AML-193 (cell line): ENCODE measurements at places on chromosomes 2 and 18.

DNA sequence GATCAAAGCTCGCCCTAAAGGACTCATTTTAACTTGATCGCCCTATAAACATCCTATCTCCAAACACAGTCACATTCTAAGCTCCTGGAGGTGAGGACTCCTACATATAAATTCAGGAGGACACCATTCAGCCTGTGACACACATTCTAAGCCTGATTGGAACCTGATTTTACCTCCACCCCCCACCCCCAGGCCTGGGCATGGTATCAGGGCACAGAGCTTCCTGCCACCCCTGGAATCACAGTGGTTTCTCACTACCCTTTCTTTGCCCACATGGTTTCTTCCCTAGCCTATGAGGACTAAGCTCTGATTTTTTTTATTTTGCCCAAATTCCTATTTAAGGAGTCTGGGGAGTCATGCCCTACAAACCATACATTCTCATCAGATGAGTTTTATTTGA lies 428.1 kb upstream of the ID2 start:
- DNase-seq: no peak

GRCh38 chr18:39571511-39571910 lies 2005.9 kb upstream of the CELF4 start:
- peak; percentile 19 for DNase-seq

DNA sequence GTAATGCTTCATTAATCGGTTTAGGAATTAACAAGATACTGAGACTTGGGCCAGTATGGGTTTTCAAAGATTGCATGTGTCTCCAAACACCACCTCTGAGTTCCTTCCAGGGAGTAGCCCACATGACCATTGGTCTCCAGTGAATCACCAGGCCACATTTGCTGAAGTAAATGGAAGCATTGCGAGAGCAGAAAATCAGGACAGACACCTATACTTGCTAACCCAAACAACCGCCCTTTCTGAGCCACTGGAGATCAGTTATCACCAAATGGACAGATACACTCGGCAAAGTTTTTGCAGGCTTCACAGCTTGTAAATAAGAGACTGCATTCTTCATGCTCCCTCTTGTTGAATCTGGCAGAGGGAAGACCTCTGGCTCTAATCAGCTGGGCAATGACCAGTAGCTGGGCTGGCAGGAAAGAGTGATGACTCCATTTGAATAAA lies 40.9 kb downstream of the GATA6 start:
- no peak for DNase-seq

- DNase-seq: no peak
Measured at GRCh38 chr18:73841661-73842060, 306.0 kb downstream of the FBXO15 start.

DNA sequence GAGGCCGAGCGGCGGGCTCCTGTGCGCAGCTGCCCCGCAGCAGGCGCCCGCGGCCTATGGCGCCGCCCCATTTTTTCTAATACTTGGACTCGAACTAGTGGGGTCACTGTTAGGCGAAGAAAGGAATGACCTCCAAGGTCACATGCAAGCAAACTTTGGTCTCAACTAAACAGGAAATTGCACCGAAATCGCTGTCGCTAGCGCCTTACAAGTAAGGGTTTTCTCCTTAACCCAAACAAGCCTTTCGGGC lies 339 bp downstream of the ACAA2 start:
- peak; percentile 38 for DNase-seq

DNA sequence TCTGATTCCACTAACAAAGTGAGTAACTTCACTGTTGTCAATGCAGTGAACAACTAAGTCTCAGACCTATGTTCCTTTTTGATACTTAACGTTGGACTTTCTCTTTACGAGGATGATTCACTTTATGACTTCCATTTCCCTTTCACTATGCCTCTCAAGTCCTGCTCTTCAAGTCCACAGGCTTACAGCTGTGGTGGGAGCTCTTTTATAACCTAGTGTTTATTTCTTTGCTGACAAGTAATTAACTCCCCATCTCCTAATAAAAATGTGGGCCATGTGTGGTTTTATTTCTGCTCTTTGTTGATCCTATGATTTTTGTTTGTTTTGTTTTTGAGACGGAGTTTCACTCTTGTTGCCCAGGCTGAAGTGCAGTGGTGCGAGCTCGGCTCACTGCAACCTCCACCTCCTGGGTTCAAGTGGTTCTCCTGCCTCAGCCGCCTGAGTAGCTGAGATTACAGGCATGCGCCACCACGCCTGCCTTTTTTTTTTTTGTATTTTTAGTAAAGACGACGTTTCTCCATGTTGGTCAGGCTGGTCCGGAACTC lies 142.1 kb downstream of the USP34 start:
- DNase-seq: no peak

GRCh38 chr2:105129722-105130232 lies 91.9 kb downstream of the MRPS9 start:
- DNase-seq: no peak

DNA sequence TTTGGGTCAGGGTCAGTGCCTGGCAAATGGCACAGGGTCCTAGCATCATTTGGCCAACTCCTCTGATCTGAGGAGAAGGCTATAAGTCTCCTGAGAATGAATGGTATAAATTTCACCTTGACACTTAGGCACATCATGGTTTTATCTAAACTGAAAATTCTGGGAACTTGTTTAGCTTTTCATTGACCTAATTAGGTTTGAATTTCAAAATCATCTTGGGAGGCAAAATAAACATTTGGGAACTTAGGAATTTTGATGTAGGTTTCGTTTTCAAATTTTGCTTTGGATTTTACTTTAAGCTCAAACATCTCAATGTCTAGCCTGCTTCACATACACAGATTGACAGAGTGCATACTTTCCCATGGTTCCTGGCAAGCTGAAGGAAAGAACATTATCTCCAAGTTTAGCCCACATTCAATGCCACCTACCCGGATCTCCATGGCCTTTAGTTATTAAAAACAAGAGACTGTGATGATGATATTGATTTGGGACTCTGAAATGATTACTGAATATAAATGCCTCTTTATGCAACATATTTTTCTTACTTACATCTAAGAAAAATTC lies 44.5 kb downstream of the MYOM1 start:
- DNase-seq: no peak

DNA sequence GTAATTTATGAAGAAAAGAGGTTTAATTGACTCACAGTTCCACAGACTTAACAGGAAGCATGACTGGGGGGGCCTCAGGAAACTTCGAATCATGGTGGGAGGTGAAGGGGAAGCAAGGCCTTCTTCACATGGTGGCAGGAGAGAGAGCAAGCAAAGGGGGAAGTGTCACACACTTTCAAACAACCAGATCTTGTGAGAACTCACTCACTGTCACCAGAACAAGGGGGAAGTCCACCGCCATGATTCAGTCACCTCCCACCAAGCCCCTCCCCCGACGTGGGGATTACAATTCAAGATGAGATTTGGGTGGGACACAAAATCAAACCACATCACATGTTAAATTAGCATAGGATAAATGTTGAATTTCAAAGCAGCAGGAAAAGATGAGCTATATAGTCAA lies 56.2 kb downstream of the STRADB start:
- DNase-seq: no peak

DNA sequence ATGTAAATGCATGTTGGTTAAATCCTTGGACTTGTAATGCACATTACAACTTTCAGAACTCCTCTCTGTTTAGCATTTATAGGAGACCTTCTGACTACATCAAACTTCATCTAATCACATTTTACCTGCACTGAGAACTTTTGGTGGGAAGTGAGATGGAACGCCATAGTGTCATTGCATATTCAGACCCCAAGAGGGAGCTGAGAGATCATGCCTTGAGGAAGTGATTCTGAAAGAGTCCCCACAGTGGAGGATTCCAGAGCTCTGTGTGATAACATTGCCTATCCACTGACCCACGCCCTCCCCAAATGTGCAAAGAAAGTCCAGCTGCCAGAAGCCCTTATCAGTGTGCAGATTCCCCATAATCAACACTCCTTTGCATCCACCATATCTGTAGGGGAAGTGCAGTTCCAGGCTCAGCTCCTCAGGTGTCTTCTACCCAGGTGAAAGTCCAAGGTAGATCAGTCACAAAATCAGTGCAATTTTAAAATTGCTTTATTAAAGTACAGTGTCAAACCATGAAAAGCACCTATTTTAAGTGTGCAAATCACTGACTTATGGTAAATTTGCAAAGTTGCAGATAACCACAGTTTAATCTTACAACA lies 212.4 kb downstream of the RPIA start:
- peak; percentile 23 for DNase-seq

DNA sequence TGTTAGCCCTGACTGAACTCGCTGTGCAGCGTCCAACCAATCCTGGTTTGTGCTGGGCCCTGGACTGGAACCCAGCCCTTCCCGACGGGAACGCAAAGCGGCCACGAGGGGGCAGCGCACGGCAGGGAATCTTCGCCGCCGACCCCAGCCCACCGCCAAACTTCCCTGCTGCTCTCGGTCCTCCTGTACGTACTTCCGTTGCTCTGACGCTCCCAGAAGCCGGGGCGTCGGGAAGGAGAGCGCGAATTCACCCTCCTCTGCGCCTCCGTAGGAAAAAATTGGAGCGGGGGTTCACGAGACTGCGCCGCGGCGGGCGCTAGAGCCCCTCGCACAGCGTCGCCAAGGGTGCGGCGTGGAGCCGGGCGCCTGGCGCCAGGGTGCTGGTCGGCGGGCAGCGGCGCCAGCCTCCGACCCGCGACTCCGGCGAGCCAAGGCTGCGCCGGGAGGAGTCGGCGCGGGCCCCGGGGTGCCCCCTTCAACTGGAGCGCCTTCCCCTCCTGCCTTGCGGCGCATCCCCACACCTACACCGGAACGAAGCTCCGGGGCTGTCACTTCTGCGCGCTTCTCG lies 873 bp upstream of the SH3RF3 start:
- DNase-seq: peak; percentile 32

DNA sequence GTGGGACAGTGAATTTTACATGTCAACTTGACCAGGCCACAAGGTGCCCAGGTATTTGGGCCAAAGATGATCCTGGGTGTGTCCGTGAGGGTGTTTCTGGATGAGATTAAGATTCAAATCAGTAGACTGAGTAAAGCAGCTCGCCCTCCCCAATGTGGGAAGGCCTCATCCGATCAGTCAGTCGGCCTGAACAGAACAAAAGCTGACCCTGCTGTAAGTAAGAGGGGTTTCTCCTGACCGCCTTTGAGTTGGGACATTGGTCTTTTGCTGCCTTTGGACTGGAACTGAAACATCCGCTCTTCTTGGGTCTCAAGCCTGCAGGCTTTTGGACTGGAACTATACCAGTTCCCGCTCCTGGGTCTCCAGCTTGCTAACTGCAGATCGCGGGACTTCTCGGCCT lies 233.3 kb downstream of the KLHL29 start:
- no peak for DNase-seq

DNA sequence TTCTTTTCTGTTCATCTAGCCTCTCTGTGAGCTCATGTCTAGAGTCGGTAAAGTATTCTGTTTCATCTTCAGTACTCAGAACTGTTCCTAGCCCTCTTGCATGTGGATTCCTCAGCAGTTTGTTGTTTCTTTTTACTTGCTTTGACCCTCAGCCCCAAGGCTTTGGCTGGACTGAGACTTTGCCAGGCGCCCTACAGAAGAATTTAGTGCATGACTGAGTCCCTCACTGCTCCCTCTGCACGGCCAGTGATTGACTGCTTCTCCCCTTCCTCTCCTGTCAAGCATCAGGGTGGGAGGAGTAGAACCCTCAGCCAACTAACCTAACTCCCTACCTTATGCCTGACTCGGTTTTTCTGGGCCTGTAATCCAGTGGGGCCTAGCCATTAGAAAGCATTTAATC lies 109.8 kb downstream of the ESCO1 start:
- DNase-seq: no peak

GRCh38 chr18:62506495-62507143 lies 16.2 kb upstream of the ZCCHC2 start:
- DNase-seq: peak; percentile 39

DNA sequence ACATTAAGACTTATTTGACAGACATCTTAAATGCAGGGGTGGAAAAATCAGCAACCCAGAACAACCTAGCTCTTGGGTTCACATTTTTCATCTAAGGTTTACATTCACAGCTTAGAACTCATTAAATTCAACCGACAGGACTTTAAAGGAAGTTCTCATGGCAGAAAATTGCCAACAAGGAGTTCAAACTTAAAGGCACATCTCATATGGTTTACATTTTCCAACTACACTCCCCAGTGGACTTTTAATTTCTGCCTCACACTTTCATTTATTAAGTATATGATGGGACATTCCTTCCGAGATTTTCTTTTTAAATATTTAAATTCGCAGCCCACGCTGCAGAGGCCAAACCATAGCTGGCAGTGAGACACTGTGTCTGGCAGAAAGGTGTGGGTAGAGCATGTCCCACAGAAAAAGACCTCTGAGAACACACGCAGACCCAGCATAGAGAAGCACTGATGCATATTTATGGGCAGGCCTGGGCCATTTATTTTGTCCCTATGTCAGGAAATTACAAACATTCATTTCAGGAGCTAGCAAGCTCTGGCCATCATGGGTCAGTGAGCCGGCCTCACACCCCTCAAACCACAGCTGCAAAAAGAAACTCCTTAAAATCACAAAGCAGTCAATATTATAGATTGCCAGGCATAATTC lies 46.3 kb downstream of the STK39 start:
- DNase-seq: no peak

DNA sequence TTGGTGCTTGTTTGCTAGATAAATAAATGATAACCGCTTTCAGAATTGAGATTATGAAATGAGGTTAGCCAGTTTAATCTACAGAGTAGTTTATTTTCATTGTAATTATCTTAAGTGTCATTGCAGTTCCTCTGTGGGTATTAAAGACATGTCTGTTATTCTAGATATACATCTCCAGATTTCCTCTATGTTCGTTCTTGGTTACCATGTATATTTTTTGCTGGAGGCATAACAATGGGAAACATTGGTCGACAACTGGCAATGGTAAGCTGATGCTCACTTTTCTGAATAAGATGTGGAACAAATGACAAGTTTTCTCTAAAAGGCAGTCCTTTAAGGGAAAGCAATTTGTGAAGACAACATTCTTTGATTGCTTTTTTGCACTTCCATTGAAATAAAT lies 18.7 kb downstream of the INSIG2 start:
- DNase-seq: no peak

- no peak for DNase-seq
Measured at GRCh38 chr18:37566479-37567060, 972 bp upstream of the CELF4 start.

DNA sequence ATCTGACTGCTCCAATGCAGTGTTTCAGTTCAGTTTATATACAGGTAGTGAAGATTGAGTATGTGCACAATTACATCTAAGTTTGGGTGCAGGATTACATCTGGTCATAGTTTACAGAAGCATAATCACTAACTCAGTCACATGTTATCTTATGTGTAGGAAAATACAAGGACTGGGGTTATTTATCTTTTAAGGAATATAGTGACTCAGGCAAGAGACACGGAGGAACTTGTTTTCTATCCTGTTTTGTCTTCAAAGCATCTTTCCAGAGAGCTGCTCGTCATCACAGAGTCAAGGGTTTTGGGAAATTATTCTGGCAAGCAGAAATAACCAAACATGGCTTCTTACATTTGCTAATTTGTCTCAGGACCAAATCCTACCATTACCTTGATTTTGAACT lies 1371.5 kb upstream of the TMEFF2 start:
- DNase-seq: no peak
